Kidney (tissue), 22 donors: ENCODE measurements at places on chromosomes 1 and 21. TPM values are rescaled to one million over a fixed set of nuclear protein-coding genes. Genes with fewer than 3 reads are reported as not detected.

TTC24 gene
- total RNA-seq: 0.57 TPM

CAMK1G gene
- 1.4 TPM for total RNA-seq

C1orf167 gene
- total RNA-seq: 4.2 TPM

- no peaks in the 10 kb centered on the region for H3K27me3 ChIP-seq
- no peak overlapping the region for H3K27ac ChIP-seq
- H3K4me1 ChIP-seq: peaks cover 2% of the 10 kb centered on the region
- DNase-seq: no peak
Measured at GRCh38 chr1:111454859-111455641, 5.8 kb downstream of the ATP5PB start.

- DNase-seq: no peak
- H3K4me1 ChIP-seq: no peaks in the 10 kb centered on the region
- H3K27me3 ChIP-seq: no peaks in the 10 kb centered on the region
- H3K36me3 ChIP-seq: no peaks in the 10 kb centered on the region
- no peak overlapping the region for H3K4me3 ChIP-seq
Measured at GRCh38 chr1:17181781-17182464, 23.0 kb upstream of the PADI1 start.

GRCh38 chr21:16427587-16428087, 697.9 kb downstream of the USP25 start:
- H3K27me3 ChIP-seq: no peaks in the 10 kb centered on the region
- peaks cover 3% of the 10 kb centered on the region for H3K4me1 ChIP-seq
- no peak for DNase-seq
- H3K4me3 ChIP-seq: no peak overlapping the region
- no peak overlapping the region for H3K27ac ChIP-seq

DNA sequence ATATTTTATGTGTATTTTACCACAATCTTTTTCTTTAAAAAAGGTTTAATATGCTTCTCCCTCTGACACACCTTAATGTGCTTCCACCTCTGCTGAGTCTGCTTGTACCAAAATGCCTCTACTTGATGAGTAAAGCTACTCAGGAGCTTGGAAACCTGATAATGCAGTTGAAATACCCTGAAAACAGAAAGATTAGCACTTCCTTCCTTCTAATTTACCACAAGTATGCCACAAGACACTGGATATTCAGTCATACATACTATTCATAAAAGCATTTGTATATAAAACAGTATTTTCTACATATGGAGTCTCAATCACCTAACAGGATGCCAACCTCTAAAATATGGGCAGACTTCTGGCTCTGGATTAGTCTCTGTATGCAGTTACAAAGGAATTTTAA, 55.0 kb downstream of the SLC35D1 start:
- no peak overlapping the region for H3K27ac ChIP-seq
- H3K4me3 ChIP-seq: no peak overlapping the region
- H3K4me1 ChIP-seq: no peaks in the 10 kb centered on the region
- H3K36me3 ChIP-seq: peaks cover 3% of the 10 kb centered on the region

ENAH gene
- total RNA-seq: 42.3 TPM

DISP1 gene
- 17.5 TPM for total RNA-seq

DNA sequence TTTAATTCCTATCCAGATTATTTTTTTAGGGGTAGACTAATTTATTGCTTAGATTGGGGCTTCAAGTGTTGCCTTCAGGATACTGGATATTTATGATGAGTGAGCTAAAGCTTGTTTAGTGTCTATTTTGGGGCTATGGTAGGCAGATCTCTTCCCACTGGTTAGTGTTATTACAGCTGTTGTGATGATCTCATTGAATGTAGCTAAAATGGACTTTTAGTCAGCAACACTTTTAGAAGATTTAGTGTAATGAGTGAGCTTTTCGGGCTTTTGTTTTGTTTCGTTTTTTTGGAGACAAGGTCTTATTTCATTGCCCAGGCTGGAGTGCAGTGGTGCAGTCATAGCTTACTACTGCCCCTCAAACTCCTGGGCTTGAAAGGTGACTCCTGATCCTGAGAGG, 14.2 kb downstream of the THRAP3 start:
- H3K4me1 ChIP-seq: peaks cover 4% of the 10 kb centered on the region
- peak; percentile 59 for DNase-seq
- H3K27me3 ChIP-seq: no peaks in the 10 kb centered on the region
- peaks cover 2% of the 10 kb centered on the region for H3K36me3 ChIP-seq

RHBDL2 gene
- 2.1 TPM for total RNA-seq

DNA sequence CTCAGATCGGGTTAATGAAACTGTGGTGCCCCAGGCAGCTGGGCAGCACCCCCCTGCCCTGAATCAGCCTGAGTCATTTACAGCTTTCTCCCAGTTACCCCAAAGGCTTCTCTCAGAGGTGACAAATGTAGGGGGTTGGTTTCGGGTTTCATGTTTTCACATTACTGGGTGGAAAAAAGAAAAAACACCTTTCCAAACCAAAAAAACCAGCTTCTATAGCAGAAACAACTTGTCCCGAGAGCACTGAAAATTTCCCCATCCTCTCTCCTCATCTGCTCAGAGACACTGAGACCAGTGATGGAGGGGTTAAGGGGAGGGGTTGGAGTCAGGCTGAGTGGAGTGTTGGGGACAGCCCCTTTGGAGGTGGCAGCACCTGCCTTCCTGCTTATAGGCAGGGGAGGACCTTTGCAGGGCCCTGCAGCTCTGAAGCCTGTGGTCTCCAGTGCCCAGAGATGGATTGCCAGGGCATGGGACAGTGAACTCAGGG, 15.6 kb downstream of the UTP11 start:
- no peaks in the 10 kb centered on the region for H3K4me1 ChIP-seq
- no peak overlapping the region for H3K4me3 ChIP-seq
- peaks cover 7% of the 10 kb centered on the region for H3K36me3 ChIP-seq
- H3K27ac ChIP-seq: no peak overlapping the region
- DNase-seq: no peak
- no peaks in the 10 kb centered on the region for H3K27me3 ChIP-seq

MATN1 gene
- 0.13 TPM for total RNA-seq

GPR37L1 gene
- 0.13 TPM for total RNA-seq

SERTAD4 gene
- 9.2 TPM for total RNA-seq

DNA sequence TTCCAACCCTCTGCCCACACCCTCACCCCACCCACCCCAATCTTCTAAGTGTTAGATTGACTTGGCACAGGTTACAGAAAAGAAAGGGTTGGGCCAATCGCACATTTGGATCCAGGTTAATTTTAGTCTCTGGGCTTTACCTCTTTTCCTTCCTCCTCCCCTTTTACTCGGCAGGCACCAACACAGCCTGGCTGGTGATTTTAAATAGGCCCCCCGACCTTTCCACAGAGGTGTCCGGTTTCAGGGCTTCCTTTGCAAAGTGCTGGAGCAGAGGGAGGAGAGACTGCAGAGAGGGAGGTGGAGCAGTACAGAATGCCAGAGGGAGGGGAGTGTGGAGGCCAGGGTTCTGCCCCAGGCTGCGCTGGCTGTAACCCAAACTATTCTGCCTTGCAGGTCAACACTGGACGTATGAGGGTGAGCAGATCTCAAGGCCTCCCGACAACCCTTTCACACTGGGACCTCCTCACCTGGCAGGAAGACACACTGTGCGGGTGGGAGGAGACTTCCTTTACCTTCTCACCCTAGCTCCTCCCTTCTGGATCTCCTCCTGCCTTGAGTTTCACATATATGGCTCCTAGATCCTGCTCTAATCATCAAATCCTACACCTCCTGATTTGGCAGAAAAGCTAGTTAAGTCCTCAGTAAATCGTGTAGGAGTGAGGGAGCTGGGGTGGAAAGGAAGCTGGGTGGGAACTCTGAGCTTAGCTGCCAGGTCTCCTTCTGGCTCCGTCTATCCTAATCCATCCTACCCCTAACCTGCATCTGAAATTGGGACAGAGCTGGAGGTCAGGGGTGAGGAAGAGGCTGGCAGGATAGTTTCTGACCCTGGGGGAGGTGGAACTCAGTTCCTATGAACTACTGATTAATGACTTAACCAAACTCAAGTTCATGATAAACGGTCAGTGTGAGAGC, 2.4 kb downstream of the CA14 start:
- H3K36me3 ChIP-seq: peaks cover 1% of the 10 kb centered on the region
- peak; percentile 81 for DNase-seq
- peak overlapping the region; percentile 5 for H3K27ac ChIP-seq
- H3K4me3 ChIP-seq: no peak overlapping the region
- H3K27me3 ChIP-seq: no peaks in the 10 kb centered on the region

GRCh38 chr1:154448331-154448811, 43.2 kb downstream of the IL6R start:
- DNase-seq: no peak
- no peaks in the 10 kb centered on the region for H3K27me3 ChIP-seq
- H3K36me3 ChIP-seq: no peaks in the 10 kb centered on the region
- no peak overlapping the region for H3K4me3 ChIP-seq

- H3K27me3 ChIP-seq: no peaks in the 10 kb centered on the region
- H3K27ac ChIP-seq: no peak overlapping the region
- no peak overlapping the region for H3K4me3 ChIP-seq
- H3K4me1 ChIP-seq: no peaks in the 10 kb centered on the region
Measured at GRCh38 chr1:12665511-12665910, 21.6 kb downstream of the AADACL4 start.

DNA sequence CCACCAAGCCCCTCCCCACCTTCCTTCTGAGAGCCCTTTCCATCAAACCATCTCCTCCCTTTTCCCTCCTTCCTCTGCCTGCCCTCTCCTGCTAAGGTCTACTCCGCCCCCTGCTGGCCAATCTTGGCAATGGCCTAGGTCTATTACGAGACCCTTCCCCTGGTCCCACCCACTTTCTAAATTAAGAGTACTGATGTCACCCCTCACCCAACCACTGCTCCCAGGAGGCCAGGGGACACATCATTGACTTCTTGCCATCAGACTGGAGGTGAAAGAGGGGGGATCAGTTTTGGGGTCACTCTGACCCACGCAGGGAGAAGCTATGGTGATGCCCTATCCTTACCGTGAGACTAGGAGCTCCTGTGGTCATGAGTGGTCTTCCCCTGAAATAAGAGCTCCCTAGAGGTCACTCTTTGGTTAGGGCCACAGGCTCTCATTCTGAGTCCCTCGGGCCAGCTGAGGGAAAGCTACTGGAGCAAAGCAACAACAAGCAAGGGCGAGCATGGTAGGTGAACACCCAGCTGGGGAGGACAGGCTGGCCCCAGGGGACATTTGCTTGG, 34.6 kb upstream of the S100A7 start:
- no peak overlapping the region for H3K4me3 ChIP-seq
- H3K36me3 ChIP-seq: no peaks in the 10 kb centered on the region
- no peaks in the 10 kb centered on the region for H3K27me3 ChIP-seq
- H3K27ac ChIP-seq: no peak overlapping the region

LMOD1 gene
- 33.3 TPM for total RNA-seq

CLCA1 gene
- not detected for total RNA-seq

GRCh38 chr1:155126556-155127104, 1.0 kb upstream of the EFNA1 start:
- peak overlapping the region; percentile 36 for H3K4me3 ChIP-seq
- H3K36me3 ChIP-seq: peaks cover 9% of the 10 kb centered on the region
- peak; percentile 72 for DNase-seq
- H3K27ac ChIP-seq: peak overlapping the region; percentile 85
- no peaks in the 10 kb centered on the region for H3K27me3 ChIP-seq

- DNase-seq: no peak
- H3K27ac ChIP-seq: peak overlapping the region; percentile 71
- H3K36me3 ChIP-seq: peaks cover 22% of the 10 kb centered on the region
- no peak overlapping the region for H3K4me3 ChIP-seq
- no peaks in the 10 kb centered on the region for H3K27me3 ChIP-seq
Measured at GRCh38 chr1:8411803-8412182, 93.9 kb downstream of the SLC45A1 start.

- H3K4me3 ChIP-seq: peak within 1 kb of the TSS; percentile 32
- peaks cover 13% of the 10 kb centered on the region for H3K4me1 ChIP-seq
- peak; percentile 67 for DNase-seq
- H3K36me3 ChIP-seq: no peaks in the 10 kb centered on the region
- no peak within 1 kb of the TSS for H3K27ac ChIP-seq
Measured at GRCh38 chr1:109113590-109114341, at the start of gene ELAPOR1. TSS of gene ELAPOR1 (plus strand) at chr1:109114115. CDS start at chr1:109114184, 69 bp downstream.

DNA sequence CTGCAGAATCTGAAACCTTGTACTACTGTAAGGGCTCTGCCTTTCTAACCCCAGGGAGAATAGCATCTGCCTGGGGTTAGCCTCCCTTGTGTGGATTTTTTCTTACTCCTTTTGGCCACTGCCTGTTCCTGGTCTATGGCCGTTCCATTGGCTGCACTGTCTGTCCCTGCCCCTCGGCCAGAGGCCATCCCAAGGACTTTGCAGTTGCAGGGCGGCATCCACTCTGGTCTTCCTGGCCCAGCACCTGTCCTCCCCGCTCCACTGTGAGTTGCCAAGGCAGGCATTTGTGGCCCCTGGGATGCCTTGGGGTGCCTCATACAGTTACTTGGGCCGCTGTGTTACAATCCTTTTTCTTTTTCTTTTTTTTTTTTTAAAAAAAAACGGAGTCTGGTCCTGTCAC, 45.8 kb downstream of the PDE9A start:
- H3K4me3 ChIP-seq: no peak overlapping the region
- no peaks in the 10 kb centered on the region for H3K4me1 ChIP-seq
- H3K27ac ChIP-seq: no peak overlapping the region
- H3K27me3 ChIP-seq: no peaks in the 10 kb centered on the region

- peaks cover 4% of the 10 kb centered on the region for H3K36me3 ChIP-seq
- no peak overlapping the region for H3K4me3 ChIP-seq
- no peaks in the 10 kb centered on the region for H3K27me3 ChIP-seq
- no peak for DNase-seq
Measured at GRCh38 chr1:100734676-100735075, 15.1 kb downstream of the VCAM1 start.

MTARC1 gene
- 11.0 TPM for total RNA-seq

SELL gene
- total RNA-seq: 9.8 TPM

INAVA gene
- 48.8 TPM for total RNA-seq

DNA sequence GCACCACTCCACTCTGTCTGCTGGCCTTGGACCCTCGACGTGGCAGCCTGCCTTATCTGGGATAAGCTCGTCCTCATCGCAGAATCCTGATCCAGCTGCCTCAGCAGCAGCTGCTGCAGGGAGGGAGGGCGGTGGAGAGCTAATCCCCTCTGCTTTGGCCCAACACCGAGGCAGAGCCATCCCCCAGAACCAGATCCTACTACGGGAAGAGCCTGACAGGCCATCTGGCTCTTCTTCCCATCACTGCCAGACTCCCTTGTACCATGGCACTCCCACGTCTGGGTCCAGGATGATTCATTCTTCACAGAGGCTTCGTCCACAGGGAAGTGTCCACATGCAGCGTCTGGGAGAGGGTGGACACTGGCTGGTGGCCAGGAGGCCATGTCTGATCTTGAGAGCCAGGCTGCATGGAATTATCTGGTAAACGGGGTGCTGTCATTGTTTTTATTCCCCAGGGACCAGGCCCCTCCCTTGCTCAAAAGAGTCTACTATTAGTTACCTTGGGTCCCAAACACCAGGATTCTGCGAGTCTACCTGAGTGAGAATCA, 14.6 kb upstream of the PKP1 start:
- no peak overlapping the region for H3K27ac ChIP-seq
- H3K36me3 ChIP-seq: no peaks in the 10 kb centered on the region
- peak; percentile 58 for DNase-seq
- no peak overlapping the region for H3K4me3 ChIP-seq

GRCh38 chr1:87335175-87335884, 6.7 kb downstream of the LMO4 start:
- peak overlapping the region; percentile 71 for H3K4me3 ChIP-seq
- H3K27me3 ChIP-seq: no peaks in the 10 kb centered on the region
- H3K4me1 ChIP-seq: peaks cover 8% of the 10 kb centered on the region
- DNase-seq: peak; percentile 83

PLA2G4A gene
- 8.4 TPM for total RNA-seq

TMEM61 gene
- total RNA-seq: 7.0 TPM
